ENCODE measurements at places on chromosomes 3 and 15. TPM values are rescaled to one million over a fixed set of nuclear protein-coding genes. Genes with fewer than 3 reads are reported as not detected.

CHL1 gene
- total RNA-seq: 16.2 TPM

CCR2 gene
- not detected for total RNA-seq

ITGA11 gene
- 22.3 TPM for total RNA-seq

NCKIPSD gene
- total RNA-seq: 9.4 TPM

IQCH gene
- 4.8 TPM for total RNA-seq

KNL1 gene
- total RNA-seq: 1.7 TPM

WDR72 gene
- not detected for total RNA-seq

THUMPD3 gene
- 63.3 TPM for total RNA-seq

MESP2 gene
- total RNA-seq: 1.9 TPM

A4GNT gene
- not detected for total RNA-seq

EPHB1 gene
- 0.63 TPM for total RNA-seq

IGDCC3 gene
- total RNA-seq: not detected

CHRNB4 gene
- total RNA-seq: not detected

GLDN gene
- total RNA-seq: 90.2 TPM

MEIS2 gene
- 42.6 TPM for total RNA-seq

ACTC1 gene
- 0.16 TPM for total RNA-seq

P2RY14 gene
- total RNA-seq: not detected

CCDC54 gene
- not detected for total RNA-seq

PP2D1 gene
- not detected for total RNA-seq

PLA2G4D gene
- not detected for total RNA-seq

MYL3 gene
- total RNA-seq: 0.09 TPM

SLC38A3 gene
- total RNA-seq: not detected

ATP6V1A gene
- 61.8 TPM for total RNA-seq

TRIM59 gene
- total RNA-seq: 5.8 TPM

NR1I2 gene
- under 0.01 TPM for total RNA-seq
